ENCODE measurements at places on chromosomes 4 and X.

DNA sequence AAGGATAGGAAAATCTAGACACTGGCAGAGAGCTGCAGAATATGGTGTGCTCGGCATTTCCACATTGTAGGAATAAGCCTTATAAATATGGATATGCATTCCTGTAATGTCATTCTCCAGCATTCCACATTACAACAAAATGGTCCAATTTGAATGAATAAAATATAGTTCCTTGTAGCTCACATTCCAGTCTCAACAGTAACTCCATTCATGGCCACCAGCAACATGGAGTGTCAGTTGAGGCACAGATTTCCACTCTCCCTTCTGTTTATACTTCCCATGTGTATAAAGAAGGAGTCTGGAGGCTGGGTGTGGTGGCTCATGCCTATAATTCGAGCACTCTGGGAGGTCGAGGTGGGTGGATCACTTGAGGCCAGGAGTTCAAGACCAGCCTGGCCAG lies 84.5 kb downstream of the AASDH start:
- H3K36me3 ChIP-seq, result peaks cover 34% of the 10 kb centered on the region
- no peak overlapping the region for H3K4me3 ChIP-seq
- peaks cover 3% of the 10 kb centered on the region for H3K27me3 ChIP-seq
- peaks cover 39% of the 10 kb centered on the region for H3K4me1 ChIP-seq
- H3K27ac ChIP-seq, result no peak overlapping the region

DNA sequence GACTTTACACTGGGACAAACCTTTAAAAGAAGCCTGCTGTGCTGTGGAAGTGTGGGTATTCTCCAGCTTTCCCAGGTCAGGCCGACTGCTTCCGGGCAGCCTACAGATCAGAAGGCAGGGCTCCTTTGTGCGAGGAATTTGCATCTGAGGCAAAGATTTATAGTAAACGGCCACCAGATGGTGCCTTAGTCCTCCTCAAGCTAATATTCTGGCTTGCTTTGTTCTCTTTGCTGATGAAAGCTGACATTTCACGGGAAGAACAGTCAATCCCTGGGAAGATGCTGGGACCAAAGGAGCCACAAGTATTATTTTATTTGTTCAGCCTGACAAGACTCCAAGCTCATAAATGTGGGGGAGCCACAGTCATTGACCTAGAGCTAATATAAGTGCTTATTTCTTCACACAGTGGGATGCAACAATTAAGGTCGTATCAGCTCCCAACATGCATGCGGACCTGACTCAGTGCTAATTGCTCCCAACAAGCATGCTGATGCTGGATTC lies 120.7 kb upstream of the TRIM2 start:
- peak; percentile 56 for DNase-seq
- no peaks in the 10 kb centered on the region for H3K36me3 ChIP-seq
- H3K27me3 ChIP-seq, result peaks cover 2% of the 10 kb centered on the region
- peaks cover 68% of the 10 kb centered on the region for H3K4me1 ChIP-seq
- peak overlapping the region; percentile 69 for H3K4me3 ChIP-seq

GRCh38 chrX:11412715-11413623 lies 119.8 kb downstream of the AMELX start:
- H3K36me3 ChIP-seq, result no peaks in the 10 kb centered on the region
- H3K4me3 ChIP-seq, result no peak overlapping the region
- H3K4me1 ChIP-seq, result no peaks in the 10 kb centered on the region
- no peak for DNase-seq

DNA sequence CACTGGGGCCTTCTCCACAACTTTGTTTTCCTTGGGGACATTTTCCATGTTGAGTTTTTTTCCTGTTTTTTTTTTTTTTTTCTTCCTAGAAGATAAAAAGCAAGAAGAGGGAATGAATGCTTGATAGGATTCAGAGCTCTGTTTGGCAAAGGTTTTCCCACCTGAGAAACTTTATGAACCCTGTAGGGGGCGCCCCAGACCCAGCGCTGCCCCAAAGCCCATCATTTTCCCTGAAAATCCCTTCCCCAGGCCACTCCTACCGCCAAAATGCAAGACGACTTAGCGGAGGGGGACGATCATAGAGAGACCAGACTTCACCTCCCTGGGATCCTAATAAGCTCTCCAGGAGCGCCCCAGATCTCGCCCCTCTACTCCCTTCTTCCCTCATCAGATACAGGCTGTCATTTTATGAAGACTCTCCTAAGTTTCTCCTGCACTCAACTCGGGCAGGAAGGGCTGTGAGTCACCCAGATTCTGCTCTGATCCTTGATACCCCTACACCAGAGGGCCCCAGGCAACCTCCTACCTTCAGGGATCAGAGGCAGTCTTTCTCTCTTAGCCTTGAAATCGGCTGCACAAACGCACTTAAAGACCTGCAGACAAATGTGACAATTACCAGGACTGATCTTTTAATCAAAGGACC lies 1.4 kb downstream of the BEX5 start:
- peaks cover 7% of the 10 kb centered on the region for H3K4me1 ChIP-seq
- DNase-seq, result peak; percentile 48
- H3K4me3 ChIP-seq, result peak overlapping the region; percentile 94
- H3K36me3 ChIP-seq, result no peaks in the 10 kb centered on the region
- H3K27me3 ChIP-seq, result peaks cover 8% of the 10 kb centered on the region

DNA sequence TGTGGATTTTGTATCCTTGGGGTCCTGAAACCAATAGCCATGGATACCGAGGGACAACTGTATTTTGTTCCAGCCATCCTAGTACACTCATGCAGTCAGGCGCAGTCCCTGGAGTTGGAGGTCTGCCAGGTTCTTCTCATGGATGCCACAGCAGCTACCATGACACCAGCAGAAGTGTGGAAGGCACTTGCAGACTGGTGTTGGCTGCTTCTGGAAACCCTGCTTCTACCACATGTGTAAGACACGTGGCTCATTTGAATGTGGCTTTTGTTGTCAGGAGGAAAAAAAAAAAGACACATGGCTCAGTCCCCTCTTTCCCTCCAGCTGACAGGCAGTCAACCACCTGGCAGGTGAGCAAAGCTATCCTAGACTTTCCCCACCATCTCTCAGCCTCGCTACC lies 19.4 kb downstream of the DRD5 start:
- no peak for DNase-seq
- peaks cover 6% of the 10 kb centered on the region for H3K4me1 ChIP-seq
- no peak overlapping the region for H3K27ac ChIP-seq
- H3K4me3 ChIP-seq, result no peak overlapping the region
- H3K36me3 ChIP-seq, result no peaks in the 10 kb centered on the region

GRCh38 chr4:66482186-66482585 lies 811.9 kb upstream of the EPHA5 start:
- H3K4me3 ChIP-seq, result no peak overlapping the region
- H3K36me3 ChIP-seq, result no peaks in the 10 kb centered on the region
- H3K27ac ChIP-seq, result no peak overlapping the region

DNA sequence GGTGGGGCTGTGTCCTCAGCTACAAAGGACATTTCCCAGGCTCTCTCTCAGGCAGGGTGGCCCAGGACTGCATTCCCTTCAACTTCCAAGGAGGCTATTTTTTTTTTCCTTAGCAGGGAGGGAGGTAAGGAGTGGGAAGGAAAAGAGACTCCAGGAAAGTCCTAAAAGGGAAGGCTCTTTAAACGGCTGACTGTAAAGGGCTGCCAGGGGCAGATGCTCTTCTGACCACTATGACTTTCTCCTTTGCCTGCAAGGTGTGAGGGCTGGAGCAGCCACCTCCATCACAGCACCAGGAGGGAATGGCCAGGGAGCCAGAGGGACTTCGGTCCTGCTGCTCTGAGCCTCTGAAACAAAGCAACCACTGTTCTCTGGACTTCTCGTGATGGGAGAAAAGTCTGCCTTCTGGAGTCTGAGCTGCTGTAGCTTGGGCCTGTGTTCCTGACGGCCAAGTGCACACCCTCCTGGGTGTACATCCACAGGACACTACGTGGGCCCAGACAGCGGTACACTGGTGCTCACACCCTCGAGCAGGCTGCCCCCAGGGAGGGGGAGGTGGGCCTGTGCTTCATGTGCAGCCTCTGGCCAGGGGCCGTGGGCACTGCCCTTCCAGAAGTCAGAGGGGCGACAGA lies 17.9 kb downstream of the NAT8L start:
- H3K27ac ChIP-seq, result peak overlapping the region; percentile 68
- H3K36me3 ChIP-seq, result no peaks in the 10 kb centered on the region
- peaks cover 13% of the 10 kb centered on the region for H3K4me1 ChIP-seq
- no peak for DNase-seq

DNA sequence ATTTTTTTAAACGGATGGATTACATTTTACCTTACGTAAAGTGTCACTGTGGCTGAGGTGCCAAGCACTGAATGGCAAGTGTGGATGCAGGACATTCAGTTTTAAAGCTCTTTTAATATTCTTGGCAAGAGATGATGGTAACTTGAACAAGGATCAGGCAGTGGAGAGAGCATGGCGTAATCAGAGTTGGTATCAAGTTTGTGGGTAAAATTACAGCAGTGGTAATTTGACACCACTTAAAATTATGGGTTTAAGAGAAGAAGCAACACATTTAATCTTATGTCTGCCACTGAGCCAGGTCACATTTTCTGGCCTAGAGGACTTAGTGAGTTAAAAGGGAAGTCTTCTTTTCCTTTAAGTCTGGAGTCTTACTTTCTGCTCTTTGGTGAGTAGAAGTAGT lies 100.5 kb downstream of the NAA11 start:
- peaks cover 6% of the 10 kb centered on the region for H3K27me3 ChIP-seq
- no peak overlapping the region for H3K4me3 ChIP-seq
- no peaks in the 10 kb centered on the region for H3K4me1 ChIP-seq
- H3K27ac ChIP-seq, result no peak overlapping the region
- H3K36me3 ChIP-seq, result no peaks in the 10 kb centered on the region

- peaks cover 9% of the 10 kb centered on the region for H3K27me3 ChIP-seq
- no peaks in the 10 kb centered on the region for H3K4me1 ChIP-seq
- H3K36me3 ChIP-seq, result no peaks in the 10 kb centered on the region
- H3K4me3 ChIP-seq, result no peak overlapping the region
These were observed 108.5 kb downstream of the PHKA2 start for GRCh38 chrX:18875256-18875878.

DNA sequence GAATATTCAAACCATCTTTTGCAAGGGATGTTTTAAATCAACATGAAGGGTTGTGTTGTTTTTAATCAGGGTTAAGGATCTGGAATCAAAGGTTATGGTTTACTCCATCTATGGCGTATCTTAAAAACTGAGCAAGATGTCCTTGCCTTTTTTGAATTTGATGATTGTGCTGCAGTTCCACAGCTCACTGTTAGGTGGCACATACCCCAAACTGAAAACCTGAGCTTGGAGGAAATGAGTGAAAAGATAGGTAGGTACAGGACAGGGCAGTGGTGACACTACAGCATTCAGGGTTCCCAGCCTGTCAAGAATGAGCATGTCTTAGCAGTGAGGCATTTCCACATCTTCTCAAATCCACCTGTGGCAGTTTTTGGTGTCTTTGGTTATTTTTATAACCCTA lies 13.1 kb upstream of the EOLA1 start:
- no peak overlapping the region for H3K4me3 ChIP-seq
- DNase-seq, result no peak
- H3K27me3 ChIP-seq, result no peaks in the 10 kb centered on the region
- H3K4me1 ChIP-seq, result no peaks in the 10 kb centered on the region

DNA sequence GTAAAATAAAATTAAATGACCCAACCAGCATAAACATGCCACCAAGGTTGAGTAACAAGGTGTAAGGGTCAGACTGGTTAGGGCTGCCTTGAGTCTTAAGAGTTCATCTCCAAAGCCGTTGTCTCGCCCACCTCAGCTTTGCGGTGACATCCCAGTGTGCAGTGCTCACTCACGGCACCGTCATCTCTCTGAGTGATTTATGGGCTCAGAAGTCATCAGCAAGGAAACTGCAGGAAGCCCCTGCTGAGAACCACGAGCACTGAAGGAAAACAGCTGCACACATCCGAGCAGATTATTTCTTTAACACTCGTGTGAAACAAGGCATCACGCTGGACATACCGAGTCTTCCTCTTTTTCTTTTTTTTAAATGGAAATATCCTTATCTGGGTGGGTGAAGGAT lies 411.1 kb downstream of the TRIML1 start:
- peaks cover 5% of the 10 kb centered on the region for H3K4me1 ChIP-seq
- H3K27me3 ChIP-seq, result no peaks in the 10 kb centered on the region
- H3K4me3 ChIP-seq, result no peak overlapping the region
- H3K36me3 ChIP-seq, result no peaks in the 10 kb centered on the region

DNA sequence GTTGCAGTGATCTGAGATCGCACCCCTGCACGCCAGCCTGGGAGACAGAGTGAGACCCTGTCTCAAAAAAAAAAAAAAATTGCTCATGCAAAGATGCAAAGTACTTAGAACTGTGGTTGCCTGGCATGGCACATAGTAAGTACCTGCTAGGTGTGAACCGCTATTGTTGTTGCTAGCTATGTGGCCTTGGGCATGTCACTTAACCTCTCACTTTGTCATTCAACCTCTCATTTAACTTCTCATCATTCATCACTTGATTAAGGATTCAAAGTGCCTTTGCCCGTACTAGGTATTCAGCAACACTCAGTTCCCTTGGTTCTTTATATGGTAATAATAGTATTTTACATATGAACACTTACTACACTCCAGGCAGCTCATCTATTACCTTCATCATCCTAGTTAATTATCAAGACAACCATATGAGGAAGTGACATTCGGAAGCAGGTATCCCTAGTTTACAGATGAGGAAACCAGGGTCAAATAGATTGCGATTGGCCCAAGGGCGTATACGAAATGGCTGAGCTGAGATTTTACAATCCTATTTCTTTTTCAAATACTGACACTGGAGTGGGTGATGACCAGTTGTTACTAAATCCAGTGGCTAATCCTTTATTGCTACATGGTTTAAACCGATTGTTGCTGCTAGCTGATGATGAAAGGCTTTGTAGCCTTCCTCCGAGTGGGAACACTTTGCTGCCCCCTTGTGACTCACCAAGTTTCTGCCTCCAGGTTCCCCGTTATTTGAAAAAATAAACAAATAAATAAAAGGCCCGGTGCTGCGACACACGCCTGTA lies 28.8 kb upstream of the SOWAHD start:
- H3K4me1 ChIP-seq, result peaks cover 12% of the 10 kb centered on the region
- no peaks in the 10 kb centered on the region for H3K36me3 ChIP-seq
- DNase-seq, result peak; percentile 62
- no peak overlapping the region for H3K4me3 ChIP-seq
- H3K27me3 ChIP-seq, result peaks cover 3% of the 10 kb centered on the region
- no peak overlapping the region for H3K27ac ChIP-seq

DNA sequence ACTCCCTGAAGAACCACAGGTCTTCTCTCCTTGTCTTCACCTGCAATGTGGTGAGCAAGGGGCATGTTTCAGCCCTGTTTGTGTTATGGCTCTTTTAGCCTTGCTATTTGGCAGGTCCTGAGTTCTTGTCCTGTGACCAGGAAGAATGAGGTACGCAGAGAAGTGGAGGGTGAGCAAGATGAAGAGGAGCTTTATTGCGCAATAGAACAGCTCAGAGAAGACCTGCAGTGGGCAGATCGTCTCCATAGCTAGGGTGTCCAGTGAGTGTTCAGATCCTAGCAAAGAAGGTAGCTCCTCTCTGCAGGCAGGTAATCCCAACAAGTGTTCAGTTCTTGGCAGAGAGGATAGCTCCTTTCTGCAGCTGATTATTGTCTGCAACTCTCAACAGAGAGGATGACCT lies 672.9 kb downstream of the SH3BGRL start:
- no peak overlapping the region for H3K27ac ChIP-seq
- H3K36me3 ChIP-seq, result no peaks in the 10 kb centered on the region
- H3K27me3 ChIP-seq, result no peaks in the 10 kb centered on the region
- no peak for DNase-seq
- H3K4me3 ChIP-seq, result no peak overlapping the region

Data from nephron progenitor cell (in vitro differentiated cells).